ENCODE measurements at places on chromosomes 2 and 18.

GRCh38 chr18:59033359-59033758, 106.3 kb upstream of the SEC11C start:
- DNase-seq: no peak

DNA sequence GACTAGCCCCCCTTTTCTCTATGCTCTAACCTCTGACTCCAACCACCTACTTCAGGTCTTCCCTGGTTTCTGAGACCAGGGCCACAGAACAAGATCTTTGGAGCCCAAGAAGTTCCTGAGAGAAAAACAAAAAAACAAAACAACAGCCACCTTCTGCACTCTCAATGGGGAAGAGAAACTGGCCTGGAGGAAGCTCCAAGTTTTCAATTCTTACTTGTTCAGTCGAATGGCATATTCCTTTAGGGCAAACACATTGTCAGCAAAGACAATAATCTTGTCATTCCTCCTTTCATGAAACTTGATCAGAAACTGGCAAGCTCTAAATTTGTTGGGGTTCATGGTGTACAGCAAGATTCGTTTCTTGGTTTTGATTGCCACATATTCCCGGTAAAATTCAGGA, 15.0 kb downstream of the ERCC3 start:
- DNase-seq: no peak

DNA sequence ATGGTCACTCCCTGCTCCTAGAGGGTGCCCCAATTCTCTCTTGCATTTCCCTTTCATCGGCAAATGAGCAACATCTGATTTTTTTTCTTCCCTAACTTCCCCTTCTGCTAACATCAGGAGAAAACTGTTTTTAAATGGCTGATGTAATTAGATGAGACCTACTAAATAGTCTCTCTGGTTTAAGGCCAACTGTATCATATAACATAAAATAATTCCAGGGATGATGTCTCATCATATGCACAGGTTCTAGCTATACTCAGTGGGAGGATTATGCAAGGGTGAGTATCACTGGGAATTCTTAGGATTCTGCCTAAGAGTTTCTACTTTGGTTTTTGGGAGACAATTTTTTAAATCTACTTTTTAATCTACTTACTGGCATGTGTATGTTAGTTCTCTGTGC, 193.4 kb downstream of the PARD3B start:
- peak; percentile 26 for DNase-seq

DNA sequence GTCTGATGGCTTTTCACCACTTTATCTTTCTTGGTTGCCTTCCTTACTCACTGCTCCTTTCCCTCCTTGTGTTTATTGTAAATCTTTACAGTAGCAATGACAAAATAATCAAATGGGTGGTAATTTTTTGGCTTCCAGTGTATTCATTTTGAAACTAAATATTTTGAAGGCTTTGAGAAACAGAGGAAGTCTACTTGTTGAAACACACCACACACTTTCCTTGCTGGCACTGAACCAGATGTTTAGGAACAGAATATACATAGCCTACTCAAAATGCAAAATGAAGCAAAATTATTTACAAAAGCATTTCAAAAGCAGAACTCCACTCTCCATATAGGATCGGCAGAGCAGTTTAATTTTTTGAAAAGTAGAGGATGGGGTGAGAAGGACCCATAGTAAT, 189.8 kb downstream of the LTBP1 start:
- DNase-seq: no peak

Data from AG04450 (cell line).